Breast epithelium (tissue), 4 donors: ENCODE measurements at places on chromosomes 1 and 21. TPM values are rescaled to one million over a fixed set of nuclear protein-coding genes. Genes with fewer than 3 reads are reported as not detected.

GRCh38 chr1:27563341-27563590 is 40.7 kb downstream of the AHDC1 start:
- peak overlapping the region; percentile 92 for H3K27ac ChIP-seq
- H3K4me3 ChIP-seq = no peak overlapping the region
- H3K36me3 ChIP-seq = no peaks in the 10 kb centered on the region
- DNase-seq = no peak

The S1PR1 gene
- total RNA-seq = 64.6 TPM

- no peaks in the 10 kb centered on the region for H3K27me3 ChIP-seq
- no peaks in the 10 kb centered on the region for H3K36me3 ChIP-seq
- DNase-seq = no peak
- no peaks in the 10 kb centered on the region for H3K4me1 ChIP-seq
- H3K27ac ChIP-seq = no peak overlapping the region
Observed at GRCh38 chr1:47537966-47538365, 100.1 kb downstream of the FOXD2 start.

The BMP8A gene
- 0.33 TPM for total RNA-seq

GRCh38 chr1:186330758-186331157 is 44.3 kb downstream of the TPR start:
- no peak for DNase-seq
- H3K4me1 ChIP-seq = no peaks in the 10 kb centered on the region
- H3K27me3 ChIP-seq = no peaks in the 10 kb centered on the region
- H3K27ac ChIP-seq = no peak overlapping the region

GRCh38 chr1:107359472-107360241 is 218.8 kb downstream of the NTNG1 start:
- H3K27me3 ChIP-seq = no peaks in the 10 kb centered on the region
- no peak overlapping the region for H3K27ac ChIP-seq
- no peak for DNase-seq
- no peak overlapping the region for H3K4me3 ChIP-seq
- no peaks in the 10 kb centered on the region for H3K36me3 ChIP-seq
- no peaks in the 10 kb centered on the region for H3K4me1 ChIP-seq

- H3K36me3 ChIP-seq = no peaks in the 10 kb centered on the region
- peak overlapping the region; percentile 26 for H3K4me3 ChIP-seq
- H3K4me1 ChIP-seq = peaks cover 6% of the 10 kb centered on the region
- no peaks in the 10 kb centered on the region for H3K27me3 ChIP-seq
Observed at GRCh38 chr1:41423511-41424191, 60.8 kb downstream of the EDN2 start.

DNA sequence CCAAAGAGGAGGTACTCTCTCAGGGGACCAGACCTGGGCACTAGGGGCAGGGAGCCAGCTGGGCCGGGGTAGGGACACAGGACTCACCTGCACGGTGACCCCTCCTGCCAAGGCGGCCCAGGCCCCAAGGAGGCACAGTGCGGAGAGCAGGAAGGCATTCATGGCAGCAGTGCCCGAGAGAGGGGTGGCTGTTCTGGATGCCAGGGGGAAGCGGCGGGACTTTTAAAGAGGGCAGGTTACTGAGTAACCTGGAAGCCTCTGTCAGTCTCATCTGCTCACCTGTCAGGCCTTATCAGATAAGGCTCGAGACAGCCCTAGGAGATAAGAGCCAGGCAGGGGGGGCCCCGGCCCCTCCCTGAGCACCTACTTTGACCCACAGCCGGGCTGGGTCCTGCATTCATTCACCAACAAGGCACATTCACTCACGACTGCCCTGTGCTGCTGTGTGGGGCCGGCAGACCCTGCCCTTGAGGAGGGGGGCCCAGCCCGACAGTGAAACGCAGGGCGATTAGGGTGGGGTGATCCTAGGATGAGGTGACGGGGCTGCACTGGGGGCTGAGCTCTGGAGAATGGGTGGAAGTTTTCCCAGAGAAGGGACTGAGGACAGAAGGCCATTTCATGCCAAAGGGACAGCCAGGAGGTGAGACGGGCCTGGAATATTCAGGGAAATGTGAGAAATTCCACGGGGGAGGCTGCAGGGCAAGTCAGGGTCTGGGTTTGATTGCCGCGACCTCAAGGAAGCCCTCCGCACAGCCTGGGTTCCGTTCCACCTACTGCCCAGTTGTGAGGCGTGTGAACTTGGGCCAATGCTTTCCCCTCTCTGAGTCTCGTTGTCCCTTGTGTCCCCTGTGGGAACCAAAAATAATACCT is at the start of gene GUCA2A:
Gene GUCA2A, minus strand, starts transcription at position 195 of the 870 bp plus-strand sequence. Its CDS starts 33 bp downstream, at position 162.
- H3K4me3 ChIP-seq = no peak within 1 kb of the TSS
- H3K27me3 ChIP-seq = no peaks in the 10 kb centered on the region
- peak within 1 kb of the TSS; percentile 33 for H3K27ac ChIP-seq

- H3K36me3 ChIP-seq = no peaks in the 10 kb centered on the region
- no peaks in the 10 kb centered on the region for H3K27me3 ChIP-seq
- peaks cover 4% of the 10 kb centered on the region for H3K4me1 ChIP-seq
- no peak for DNase-seq
Observed at GRCh38 chr21:46297338-46298271, 11.5 kb downstream of the YBEY start.

- no peaks in the 10 kb centered on the region for H3K27me3 ChIP-seq
- no peaks in the 10 kb centered on the region for H3K36me3 ChIP-seq
- DNase-seq = no peak
- H3K27ac ChIP-seq = peak overlapping the region; percentile 85
Observed at GRCh38 chr1:18907021-18907916, 4.9 kb upstream of the ALDH4A1 start.

- no peak for DNase-seq
- no peak overlapping the region for H3K27ac ChIP-seq
- H3K36me3 ChIP-seq = no peaks in the 10 kb centered on the region
- no peak overlapping the region for H3K4me3 ChIP-seq
- no peaks in the 10 kb centered on the region for H3K4me1 ChIP-seq
Observed at GRCh38 chr1:228434689-228435088, 18.0 kb upstream of the TRIM17 start.

GRCh38 chr1:233281711-233282581 is 13.6 kb downstream of the PCNX2 start:
- H3K4me1 ChIP-seq = no peaks in the 10 kb centered on the region
- no peaks in the 10 kb centered on the region for H3K27me3 ChIP-seq
- H3K36me3 ChIP-seq = no peaks in the 10 kb centered on the region
- no peak overlapping the region for H3K4me3 ChIP-seq
- no peak overlapping the region for H3K27ac ChIP-seq
- DNase-seq = no peak

The SPEN gene
- total RNA-seq = 56.6 TPM
